ENCODE measurements at places on chromosomes 5 and 9.

DNA sequence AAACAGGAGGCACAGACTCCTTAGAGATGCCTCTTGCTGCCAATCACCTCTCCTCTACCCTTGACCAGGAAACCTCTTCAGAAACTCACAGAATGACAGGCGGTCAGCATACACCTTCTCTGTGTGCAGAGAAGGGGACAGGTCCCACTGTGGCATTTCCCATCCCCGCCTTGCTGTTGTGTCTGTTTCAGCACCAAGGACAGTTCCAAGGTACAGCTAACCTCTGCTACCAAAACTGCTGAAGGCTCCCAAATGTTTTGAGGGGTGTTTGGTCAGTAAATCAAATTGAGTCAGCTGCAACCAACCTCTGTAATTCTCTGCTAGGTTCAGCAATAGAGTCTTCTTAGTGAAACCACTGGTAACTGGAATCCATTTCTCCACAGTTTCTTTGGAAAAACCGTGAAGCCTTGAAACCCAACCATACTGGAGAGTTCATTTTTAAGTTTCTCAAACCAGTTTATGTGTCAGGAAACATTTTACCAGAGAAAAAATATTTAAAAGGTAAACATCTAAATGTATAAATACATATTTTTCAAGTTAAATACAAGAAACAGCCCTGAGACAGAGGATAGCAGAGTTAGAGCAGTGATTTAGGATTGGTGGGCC lies 122.0 kb downstream of the DRD1 start:
- peak; percentile 74 for DNase-seq

GRCh38 chr5:38420691-38421390 lies 135.6 kb downstream of the LIFR start:
- peak; percentile 73 for DNase-seq

GRCh38 chr9:97059626-97060025 lies 20.7 kb upstream of the CTSV start:
- DNase-seq: no peak

DNA sequence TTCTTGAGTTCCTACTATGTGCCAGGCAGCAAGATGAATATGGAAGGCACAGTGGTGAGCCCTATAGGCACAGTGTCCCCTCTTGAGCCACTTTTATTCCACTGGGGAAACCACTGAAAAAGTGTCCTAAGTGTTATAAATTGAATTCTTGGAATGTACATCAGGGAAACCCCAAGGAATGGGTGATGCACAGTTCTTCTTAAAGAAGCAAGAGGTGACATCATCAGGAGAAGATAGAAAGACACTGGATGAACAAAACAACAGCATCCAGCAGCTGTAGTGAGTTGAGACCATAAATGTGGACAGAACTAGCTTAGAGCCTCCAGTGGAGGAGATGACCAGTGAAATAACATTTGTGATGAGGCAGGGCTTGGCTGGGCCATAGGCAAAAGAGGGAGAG lies 199.2 kb upstream of the ANKRD55 start:
- DNase-seq: no peak
